ENCODE measurements at places on chromosomes 3 and 15.

- DNase-seq, result no peak
Observed at GRCh38 chr15:62781081-62781497, 261.5 kb upstream of the TPM1 start.

GRCh38 chr3:30819067-30819798, 75.2 kb downstream of the GADL1 start:
- no peak for DNase-seq

GRCh38 chr3:107458871-107459270, 63.9 kb upstream of the BBX start:
- DNase-seq, result no peak

DNA sequence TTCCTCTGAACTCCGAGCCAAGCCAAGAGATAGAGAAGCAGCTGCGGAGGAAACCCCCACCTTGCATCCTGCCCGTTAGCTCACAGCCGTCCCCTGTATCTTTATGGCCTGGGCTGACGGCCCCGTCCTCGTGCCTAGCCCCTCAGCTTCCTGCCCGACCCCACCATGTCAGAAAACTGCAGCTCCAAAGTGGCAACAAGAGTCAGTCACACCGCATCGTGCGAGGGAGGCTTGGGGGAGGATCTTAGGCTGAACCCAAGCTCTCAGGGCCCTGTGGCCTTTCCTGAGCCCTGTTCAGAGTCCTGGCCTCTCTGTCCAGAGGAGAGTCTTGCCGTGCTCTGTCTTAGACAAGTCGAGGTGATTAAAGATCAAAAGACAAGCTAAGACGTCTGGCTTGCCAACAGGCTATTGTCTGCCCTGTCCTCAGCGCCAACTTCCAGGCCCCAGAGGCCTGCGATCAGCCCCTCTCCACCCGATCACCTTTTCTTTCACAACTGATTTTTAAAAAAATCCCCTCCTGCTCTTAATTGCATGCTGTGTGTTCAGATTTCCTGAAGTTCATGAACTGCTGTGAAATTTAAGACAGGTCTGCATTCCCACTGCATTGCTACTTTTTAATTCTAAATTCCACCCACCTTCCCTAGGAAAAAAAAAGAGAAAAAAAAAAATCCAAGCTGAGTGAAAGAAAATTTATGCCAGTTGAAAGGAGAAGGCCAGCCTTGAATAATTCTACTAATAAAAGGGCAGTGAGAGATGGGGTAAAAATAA, 89.7 kb upstream of the WNT5A start:
- no peak for DNase-seq

- no peak for DNase-seq
Observed at GRCh38 chr3:157776861-157777260, 273.6 kb upstream of the VEPH1 start.

- no peak for DNase-seq
Observed at GRCh38 chr15:98626153-98626552, 22.2 kb upstream of the IGF1R start.

DNA sequence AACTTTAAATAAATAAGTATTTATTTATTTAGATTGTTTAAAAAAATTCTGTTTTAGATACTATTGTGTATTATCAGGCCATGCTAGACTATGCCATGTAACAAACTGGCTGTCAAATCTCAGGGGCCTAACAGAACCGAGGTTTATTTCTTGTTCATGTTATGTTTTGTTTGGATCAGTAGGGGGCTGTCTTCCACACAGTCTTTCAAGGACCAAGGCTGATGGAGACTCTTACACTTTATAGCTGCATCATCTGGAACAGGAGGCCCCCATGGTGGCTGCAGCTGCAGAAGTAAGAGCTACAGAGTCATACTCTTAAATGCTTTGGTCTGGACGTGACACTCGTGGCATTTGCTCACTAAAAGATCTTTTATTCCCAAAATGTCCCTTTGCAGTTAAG, 33.0 kb upstream of the ARL14 start:
- no peak for DNase-seq

GRCh38 chr15:51475736-51476135, 134.3 kb downstream of the GLDN start:
- DNase-seq, result no peak

DNA sequence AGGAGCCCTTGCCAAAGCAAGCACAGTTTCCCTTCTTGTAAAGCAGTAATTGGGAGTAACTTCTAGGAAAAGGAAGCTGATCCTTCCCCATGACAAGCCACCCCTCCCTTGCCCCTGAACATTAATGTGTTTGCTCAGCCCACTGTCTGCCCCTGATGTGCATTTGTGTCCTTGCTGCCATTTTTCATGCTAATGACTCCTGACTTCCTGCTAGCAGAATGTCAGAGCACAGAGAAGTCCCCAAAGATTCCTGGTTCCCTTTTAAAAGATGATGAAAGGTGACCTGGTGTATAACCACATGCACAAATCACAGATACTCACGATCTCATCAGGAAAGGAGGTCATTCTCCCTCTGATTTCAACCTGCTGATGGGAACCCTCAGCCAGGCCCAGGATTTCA, 44.2 kb upstream of the WNT5A start:
- DNase-seq, result no peak

DNA sequence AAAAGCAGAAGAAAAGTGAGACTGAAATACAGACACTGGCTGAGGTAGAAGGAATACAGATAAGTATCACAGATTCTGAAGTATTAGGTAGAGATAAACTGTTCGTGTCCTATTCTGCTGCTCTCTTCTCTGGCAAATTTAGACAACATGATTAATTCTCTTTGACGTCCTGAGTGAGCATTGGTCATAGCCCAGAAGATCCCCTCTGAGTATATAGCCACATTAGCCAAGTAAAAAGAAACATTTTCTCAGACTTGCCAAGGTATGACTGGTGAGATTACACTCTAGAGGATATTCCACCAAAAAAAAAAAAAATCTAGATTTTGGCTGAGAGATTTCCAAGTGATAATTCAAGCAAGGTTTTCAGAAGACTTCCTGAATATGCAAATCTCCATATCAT, 111.4 kb upstream of the ALCAM start:
- DNase-seq, result no peak

DNA sequence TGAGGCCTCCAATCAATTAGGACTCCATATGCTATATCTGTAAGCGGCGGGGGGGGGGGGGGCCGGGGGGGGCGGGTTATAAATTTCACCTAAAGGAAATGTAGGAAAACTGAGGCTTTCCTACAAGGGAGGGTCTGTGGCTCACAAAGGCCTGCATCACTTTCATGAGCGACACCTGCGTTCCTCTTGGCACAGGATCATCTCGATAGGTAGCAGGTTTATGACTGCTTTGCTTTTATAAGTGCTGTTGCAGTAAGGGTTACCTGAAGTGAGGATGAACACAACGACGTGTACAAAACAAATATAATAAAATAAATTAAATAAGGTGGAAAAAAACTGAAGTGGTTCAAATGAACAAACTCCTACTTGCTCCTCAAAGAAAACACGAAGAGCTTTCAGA, 194.3 kb downstream of the FOXP1 start:
- DNase-seq, result no peak

GRCh38 chr3:107938143-107938542, 152.7 kb downstream of the CD47 start:
- no peak for DNase-seq

DNA sequence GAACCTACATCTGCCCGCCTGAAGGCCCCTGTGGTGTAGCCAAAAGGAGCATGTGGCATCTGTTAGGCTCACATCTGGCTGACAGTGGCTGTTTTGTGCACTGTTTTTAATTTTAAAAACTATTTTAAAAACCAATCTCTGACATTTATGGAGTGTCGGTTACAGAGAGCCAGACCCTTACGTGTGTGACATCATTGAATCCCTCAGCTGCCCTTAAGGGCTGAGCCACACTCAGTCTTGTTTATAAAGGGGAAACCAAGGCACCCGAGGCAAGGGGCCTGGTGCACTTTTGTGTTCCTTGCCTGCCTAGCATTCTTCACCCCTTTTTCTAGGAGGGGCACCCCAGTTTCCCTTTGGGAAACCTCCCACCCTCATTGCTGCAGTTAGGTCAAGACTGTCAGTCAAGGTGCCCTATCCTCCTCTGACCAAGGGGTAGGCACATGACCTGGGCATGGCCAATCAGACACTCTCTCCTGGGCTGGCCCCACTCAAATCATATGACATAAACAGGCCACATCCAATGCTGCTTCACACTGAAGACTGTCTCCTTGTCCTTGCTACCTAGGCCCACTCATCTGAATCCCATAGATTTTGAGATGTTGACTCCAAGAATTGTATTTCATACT, 105.3 kb downstream of the LSM3 start:
- no peak for DNase-seq

DNA sequence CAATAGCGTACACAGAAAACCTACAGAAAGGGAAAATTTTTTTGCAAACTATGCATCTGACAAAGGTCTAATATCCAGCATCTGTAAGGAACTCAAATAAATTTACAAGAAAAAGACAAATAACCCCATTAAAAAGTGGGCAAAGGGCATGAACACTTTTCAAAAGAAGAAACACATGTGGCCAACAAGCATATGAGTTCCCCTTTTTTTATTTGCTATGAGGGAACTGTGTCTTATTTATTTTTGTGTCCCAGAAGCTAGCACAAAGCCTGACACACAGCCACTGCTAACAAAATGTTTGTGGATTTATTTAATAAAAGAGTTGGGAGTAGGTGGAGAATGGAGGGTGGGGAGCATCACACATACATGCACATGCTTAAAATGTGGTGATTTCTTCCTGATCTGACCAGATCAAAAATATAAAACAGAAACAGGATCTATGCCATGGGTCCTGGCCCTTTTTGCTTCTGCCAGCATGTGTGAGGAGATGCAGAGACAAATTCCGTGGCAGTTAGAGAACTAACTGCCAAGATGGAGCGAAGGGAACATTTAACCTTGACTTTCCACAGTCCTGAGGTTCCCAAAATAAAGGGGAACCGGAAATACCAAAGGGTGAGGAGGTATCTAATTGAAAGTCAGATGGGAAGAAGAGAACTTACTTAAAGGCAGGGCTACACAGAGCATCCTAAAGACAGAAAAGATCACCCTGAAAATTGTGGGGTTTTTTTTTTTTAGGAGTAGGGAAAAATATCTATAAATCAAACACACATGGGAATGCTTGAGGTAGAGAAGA, at the start of gene TMEM202:
TMEM202 (plus strand) TSS at position 510 of the 793 bp plus-strand sequence; CDS start at position 532, 22 bp downstream.
- DNase-seq, result no peak

GRCh38 chr3:159130108-159130507, 328.3 kb downstream of the MFSD1 start:
- no peak for DNase-seq

All from esophagus squamous epithelium (tissue), 5 donors.